SK-N-MC (cell line): ENCODE measurements at places on chromosomes 6 and 20.

DNA sequence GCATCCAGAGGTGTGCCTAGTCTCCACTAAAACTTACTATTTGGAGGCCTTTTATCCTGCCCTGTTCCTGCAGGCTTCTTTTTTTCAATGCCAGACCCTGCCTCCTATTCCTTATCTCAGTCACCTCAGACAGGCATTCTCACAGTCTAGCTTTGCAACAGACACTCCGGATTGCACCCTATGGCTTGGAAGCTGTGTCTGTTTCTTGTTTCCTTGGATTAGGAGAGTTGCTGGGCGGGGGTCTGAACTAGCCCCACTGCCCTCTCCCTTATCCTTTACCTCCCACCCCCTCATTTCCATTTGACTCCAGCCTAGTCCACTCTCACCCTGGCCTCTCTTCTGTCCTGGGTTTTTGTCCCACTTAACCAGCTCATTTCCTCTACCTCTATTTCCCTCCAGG, 228.1 kb upstream of the CITED2 start:
- no peak for DNase-seq

DNA sequence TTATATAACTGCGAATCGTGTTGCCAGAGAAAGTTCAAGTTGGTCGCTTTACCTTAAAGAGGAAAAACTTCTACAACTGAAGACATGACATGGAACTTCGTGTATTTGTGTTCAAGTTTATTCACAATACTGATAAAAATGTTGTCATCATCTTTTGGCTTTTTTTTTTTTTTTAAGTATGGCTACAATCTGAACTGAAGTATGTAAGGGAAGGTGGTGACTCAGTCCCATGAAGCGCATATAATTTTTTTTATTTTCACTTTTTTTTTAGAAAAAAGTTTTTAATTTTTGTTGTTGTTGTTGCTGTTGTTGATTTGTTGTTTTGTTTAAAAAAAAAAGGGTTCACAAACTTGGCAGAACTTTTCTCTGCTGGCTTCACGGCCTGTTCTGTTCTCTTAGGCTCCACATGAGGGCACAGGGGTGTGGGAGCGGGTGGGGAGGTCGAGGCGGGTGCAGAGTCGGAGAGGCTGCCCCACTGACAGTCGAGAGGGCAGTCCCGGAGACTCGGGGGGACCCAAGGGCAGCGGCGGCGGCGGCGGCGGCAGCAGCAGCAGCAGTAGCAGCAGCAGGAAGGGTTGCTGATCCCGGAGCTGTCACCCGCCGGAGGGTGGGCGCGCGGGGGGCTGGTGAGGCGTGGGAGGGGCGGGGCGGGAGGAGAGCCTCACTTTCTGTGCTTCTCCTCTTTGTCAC, 17.0 kb downstream of the TFAP2A start:
- no peak for DNase-seq

- DNase-seq: no peak
Observed at GRCh38 chr6:150659046-150659763, 59.5 kb downstream of the PLEKHG1 start.

GRCh38 chr6:422433-423054, 31.0 kb downstream of the IRF4 start:
- no peak for DNase-seq

DNA sequence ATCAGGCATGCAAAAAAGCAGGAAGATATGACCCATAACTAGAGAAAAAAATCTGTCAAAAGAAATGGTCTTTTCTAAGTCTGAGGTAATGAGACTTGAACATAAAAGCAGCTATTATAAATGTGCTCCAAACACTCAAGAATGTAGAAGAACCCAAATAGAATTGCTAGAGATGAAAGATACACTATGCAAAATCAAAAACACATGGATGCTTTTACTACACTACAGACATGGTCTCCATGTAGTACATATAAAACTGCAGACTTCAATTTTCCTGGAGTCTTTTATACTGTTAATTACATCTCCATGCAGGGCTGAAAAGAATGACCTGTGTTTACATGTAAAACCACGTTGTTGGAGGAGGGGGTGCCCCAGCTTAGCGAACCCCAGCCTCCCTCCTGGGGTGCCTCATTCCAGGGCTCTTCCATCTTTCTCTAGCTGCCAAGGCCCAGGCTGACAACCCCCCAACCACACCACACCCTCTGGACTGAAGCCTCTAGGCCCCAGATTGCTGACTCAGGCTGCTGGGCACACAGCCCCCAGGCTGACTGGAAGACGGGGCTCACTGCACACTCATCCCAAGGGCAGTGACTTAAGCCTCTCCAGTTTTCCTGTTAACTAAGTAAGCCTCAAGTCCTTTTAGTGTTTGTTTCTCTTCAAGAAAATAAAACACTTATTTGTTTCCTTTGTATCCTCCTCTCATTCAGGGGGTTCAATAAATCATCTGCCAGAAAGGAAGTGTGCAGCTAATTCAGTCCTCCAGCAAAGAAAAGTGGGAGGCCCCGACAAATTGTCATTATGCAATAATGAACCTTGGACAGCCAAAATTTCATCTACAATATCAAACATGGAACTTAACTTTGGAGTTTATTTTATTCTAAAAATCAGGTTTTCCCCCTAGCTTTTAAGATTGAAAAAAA, 26.0 kb upstream of the PLAGL1 start:
- no peak for DNase-seq

DNA sequence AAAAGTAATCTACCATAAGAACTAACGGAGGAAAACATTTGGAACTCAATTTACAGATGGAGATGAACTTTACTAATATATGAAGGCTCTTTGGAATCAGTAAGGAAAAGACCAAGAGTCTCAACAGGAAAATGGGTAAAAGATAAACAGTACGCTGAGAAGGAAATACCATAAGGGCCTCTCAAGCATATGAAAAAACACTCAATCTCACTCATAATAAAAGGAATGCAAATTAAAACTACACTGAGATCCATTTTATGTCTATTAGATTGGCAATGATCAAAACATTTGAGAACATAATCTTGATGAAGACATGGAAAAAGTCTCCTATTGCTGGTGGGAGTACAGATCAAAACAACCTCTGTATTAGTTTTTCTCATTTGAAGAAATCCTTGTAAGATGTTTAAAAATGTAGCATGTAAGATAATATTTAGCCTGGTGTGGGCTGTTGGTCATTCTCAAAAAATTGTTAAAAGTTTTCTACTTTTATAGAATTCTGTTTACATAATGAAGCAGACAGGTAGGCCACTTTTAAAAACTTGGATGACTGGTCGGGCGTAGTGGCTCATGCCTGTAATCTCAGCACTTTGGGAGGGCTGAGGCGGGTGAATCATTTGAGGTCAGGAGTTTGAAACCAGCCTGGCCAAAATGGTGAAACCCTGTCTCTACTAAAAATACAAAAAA, 14.5 kb downstream of the REV3L start:
- no peak for DNase-seq

DNA sequence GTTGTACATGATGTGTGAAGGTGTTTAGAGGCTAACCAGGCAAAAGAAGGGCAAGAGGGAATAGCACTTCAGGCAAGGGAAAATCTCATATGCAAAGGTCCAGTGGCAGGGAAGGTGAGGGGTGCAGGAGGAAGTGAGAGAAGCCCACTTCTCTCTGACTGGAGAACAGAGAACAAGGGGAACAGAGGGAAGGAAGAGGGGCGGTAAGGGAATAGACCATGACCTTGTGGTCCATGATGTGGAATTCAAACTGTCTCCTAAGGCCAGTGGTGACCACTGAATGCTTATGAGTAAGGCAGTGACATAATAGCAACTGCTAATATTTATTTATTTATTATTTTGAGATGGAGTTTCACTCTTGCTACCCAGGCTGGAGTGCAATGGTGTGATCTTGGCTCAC, 20.6 kb upstream of the SLC9A8 start:
- no peak for DNase-seq

- DNase-seq: no peak
Observed at GRCh38 chr6:109261811-109262210, 120.5 kb downstream of the CD164 start.

DNA sequence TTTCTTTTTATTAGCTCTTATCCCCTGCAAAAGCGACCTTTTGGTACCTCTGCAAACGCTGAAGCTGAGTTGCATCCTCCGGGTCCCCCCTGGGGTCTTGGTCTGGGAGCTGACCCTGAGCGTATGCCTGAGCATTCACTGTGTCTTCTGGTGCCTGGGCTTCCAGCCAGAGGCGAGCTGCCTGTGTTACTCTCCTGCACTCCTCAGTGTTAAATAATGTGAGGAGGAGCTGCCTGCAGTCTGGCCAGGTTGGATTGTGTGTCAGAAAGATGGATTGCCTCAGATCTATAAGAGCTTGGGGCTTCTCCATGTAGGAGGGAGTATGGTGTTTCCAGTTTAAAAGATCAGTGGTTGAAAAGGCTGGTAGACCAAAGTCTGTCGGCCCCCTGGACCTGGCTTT, 8.7 kb upstream of the GMPR start:
- DNase-seq: no peak

GRCh38 chr6:57262901-57263694, 41.0 kb upstream of the RAB23 start:
- no peak for DNase-seq
